ENCODE measurements at places on chromosomes 3 and 15.

DNA sequence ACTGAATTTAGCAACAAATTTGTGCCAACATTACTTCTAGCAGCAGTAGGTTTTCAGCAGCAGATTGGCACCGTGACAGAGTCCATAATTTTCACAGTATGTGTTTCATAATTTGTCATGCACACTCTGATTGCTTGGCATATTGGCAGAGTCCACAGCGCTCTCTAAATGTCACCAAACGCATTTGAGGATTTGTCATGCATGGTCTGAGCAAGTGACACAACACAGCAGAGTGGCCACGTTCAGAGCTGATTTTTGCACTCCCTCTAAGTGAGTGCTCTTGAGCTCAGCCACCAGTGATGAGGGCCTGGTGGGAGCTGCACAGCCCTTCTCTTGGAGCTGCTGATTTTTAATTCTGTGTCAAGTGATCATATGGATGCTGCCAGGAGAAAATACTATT is 1270.8 kb downstream of the ROBO1 start:
- DNase-seq: no peak

DNA sequence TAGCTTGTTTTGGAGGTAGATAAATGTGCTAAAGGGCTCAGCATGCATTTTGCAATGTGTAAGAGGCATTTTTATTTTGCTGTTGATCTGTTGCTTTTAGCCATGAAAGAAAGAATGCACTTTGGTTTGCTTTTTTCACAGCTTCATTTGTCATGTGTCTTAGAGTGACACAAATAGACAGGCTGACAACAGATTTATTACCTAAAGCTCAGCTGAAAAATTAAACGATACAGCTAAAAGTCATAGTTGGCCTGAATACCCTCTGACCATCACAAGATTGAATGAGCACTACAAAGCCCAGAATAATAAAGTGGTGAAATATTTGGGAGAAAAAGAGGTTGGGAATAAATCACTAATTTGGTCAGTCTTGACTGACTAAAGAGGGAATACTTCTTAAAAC is 723.1 kb downstream of the CADM2 start:
- DNase-seq: no peak

- no peak for DNase-seq
Observed at GRCh38 chr15:90248789-90249202, 560 bp upstream of the TTLL13 start.

- no peak for DNase-seq
Observed at GRCh38 chr3:52057812-52058495, 1.6 kb upstream of the DUSP7 start.

- DNase-seq: no peak
Observed at GRCh38 chr3:149796026-149796425, 3.7 kb upstream of the ANKUB1 start.

- DNase-seq: no peak
Observed at GRCh38 chr3:128681369-128681829, 30.8 kb upstream of the RPN1 start.

Measured in suppressor macrophage treated with lipopolysaccharide for 1 hour (primary cell).